Stimulated activated CD4-positive, alpha-beta T cell treated with anti-CD3 and anti-CD28 coated beads, TNF-alpha, amount 100 ng/mL, for 1 hour (primary cell): ENCODE measurements at places on chromosomes 12 and 14.

DNA sequence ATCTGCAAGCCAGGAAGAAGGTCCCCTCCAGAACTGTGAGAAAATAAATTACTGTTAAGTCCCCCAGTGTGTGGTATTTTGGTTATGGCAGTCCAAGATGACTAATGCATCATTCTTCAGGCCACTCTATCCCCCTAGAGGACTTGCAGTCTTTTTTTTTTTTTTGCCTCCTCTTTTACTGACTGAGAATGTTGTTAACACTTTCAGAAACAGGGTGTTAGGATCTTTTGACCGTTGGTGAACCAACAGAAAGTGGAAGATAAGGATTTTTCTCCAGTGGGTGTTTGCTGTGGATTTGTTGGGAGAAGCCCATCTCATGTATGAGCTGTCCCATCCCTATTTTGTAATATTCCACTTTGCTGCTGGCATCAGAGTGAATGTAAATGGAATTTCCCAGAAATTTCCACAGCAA lies 37.8 kb downstream of the MARK3 start:
- DNase-seq, result no peak

- DNase-seq, result no peak
These were observed 65.7 kb upstream of the CAPRIN2 start for GRCh38 chr12:30820406-30820946.

- no peak for DNase-seq
These were observed 576.7 kb downstream of the SLC16A7 start for GRCh38 chr12:60172266-60173211.

DNA sequence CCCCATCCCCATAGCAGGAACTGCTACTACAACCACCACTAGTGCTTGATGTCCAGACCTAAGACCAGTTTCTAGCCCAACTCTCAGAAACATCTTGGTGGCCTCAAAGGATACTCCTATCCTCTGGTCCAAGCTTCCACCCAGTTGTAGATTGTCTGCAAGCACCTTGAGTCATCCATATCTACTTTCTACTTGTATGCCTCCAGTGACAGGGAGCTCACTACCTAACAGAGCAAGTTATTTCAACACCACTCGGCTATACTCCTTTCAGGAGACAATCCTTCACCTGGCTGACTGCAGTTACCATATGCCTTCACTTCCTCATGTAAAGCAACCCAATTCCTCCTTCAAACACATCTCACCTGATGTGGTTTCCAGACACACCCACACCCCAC lies 49.5 kb downstream of the KDM2B start:
- DNase-seq, result no peak

GRCh38 chr12:43776498-43776897 lies 17.7 kb downstream of the IRAK4 start:
- DNase-seq, result no peak

GRCh38 chr12:69600804-69601203 lies 9.9 kb downstream of the LRRC10 start:
- no peak for DNase-seq

DNA sequence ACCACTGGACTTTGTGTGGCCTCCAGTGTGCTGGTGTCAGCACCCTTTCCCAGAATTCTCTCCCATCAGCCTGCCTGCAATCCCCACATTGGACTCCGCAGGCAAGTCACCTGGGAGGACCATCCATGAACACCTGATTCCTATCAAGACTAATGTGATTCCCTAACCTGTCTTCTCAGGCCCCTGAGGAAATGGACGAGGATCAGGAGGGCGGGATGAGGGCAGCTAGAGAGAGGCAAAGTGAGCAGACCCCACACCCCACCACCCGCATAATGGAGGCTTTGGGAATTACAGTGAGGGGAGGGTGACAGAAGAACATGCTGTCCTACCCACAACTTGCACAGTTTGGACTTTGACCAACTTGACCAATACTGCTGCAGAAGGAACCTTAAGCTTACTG lies 60.9 kb upstream of the RFX4 start:
- no peak for DNase-seq

- no peak for DNase-seq
These were observed 16.6 kb upstream of the CCDC177 start for GRCh38 chr14:69591317-69591716.

GRCh38 chr14:75697918-75698317 lies 36.9 kb downstream of the TTLL5 start:
- DNase-seq, result no peak

DNA sequence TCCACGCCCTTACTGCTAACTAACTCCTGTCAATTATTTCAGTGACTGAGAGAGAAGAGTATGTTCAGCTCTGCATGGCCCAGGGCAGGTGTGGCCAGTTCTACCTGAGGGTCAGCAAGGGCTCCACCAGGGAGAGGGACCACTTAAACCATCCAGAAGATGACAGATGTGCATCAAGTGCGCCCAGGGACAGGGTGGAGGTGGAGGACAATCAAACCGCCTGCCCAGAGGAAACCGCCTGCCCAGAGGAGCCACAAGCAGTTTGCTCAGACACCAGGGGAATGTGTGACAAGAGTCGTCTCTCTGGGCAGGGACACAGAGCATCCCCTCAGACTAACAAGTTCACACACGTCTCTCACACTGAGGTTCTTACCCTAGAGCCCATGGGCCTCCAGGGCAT lies 14.5 kb downstream of the DPF3 start:
- DNase-seq, result no peak

DNA sequence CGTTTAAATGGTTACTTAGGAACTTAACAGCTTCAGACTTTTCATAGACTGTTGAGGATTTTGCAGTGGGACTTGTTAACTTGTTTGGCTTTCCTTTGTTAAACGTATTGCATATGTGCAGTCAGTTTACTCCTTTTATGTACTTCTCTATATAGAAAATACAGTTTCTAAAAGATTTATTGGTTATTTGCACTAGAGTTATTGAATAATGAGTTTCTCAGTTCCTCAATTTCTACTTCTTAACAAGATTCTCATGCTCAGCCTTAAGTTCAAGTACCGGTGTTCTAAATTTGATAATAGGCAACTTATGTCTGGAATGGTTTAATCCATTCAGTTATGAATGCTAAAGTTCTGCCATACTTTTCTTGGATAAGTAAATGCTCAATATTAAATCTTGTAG lies 919 bp downstream of the PSMA3 start:
- DNase-seq, result no peak

DNA sequence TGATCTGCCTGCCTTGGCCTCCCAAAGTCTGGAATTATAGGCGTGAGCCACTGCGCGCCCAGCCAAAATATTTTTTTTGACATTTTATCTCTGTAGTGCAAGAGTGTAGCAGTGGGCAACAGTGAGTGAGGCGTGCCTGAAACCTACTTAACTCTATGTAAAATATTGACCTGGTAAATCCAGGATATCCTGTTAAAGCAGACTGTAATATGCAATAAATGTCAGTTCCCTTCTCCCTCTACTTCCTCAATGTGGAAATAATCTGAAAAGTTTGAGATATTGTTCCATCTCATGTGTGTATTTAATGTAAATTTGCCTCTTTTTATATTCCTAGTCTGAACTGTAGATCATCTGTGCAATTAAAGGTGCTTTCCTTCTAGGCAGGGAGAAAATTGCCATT lies 9.5 kb upstream of the CDK17 start:
- no peak for DNase-seq

DNA sequence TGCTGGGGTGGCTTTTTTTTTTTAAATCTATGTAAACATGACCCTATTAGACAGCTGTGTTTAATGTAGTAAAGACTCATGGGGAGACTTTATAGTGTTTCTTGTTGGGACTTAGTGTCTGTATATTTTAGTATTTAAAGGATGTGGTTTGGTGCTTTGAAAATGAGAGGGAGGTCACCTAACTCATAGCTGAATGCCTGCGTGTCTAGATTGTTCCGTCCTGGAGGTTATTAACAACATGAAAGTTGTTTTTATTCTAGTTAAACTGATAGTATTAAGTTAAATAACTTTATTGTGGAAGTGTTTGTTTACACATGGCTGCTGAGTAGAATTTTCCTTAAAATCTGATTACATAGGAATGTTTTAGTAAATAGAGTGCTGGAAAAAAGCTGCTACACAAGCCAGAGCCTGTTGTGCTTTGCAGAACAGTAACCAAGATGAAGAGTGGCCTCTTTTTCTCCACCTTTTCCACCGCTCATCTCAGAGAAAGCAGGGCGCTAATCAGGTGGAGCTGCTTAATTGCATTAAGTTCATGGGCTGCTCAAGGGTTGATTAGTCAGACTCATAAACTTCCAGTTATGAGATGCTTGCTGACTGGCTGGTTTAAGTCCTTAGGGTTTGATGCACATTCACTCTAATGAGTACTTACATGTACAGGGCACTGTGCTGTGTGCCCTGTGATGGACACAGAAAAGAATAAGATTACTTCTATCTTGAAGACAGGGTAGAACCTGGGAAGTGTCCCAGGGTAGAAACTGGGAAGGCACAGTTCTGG lies 62.7 kb downstream of the FBXO34 start:
- DNase-seq, result no peak

DNA sequence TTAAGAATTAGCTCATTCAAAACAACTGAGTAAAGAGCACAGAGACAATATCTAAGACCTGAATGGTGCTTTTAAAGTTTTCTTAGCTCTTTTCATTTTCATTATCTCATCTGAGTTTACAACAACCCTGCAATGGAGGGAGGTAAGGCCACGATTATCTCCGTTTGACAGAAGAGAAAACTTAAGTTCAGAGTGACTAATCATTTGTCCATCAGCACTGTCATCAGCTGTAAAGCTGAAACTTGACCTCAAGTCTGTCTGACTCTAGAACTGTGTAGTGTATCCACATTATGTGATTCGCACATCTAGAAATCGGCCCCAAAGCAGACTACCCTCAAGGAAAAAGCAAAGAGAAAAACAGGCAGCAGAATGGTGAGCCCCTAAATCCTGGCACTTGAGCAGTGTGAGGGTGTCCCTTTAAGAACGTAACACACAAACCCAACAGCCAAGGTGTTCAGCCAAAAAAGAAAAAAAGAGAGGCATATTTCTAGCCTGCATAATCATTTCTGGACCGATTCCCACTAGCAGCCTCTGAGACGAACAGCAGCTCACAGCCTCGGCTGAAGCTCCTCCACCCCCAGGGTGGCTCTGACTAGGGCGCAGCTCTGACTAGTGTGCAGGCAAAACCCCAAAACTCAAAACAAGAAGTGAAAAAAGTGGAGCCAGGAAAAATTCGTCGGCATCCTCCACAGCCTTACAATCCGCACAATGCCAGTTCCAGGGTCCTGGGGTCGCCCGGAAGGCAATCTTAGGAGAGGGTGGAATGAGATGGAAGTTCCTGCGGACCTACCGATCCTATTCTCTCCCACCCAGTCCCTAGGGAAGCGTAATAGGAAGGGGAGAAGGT lies 1.6 kb downstream of the STXBP6 start:
- no peak for DNase-seq

- DNase-seq, result no peak
These were observed 29.2 kb downstream of the DIP2B start for GRCh38 chr12:50533971-50534370.

- DNase-seq, result no peak
These were observed 62.2 kb downstream of the EMP1 start for GRCh38 chr12:13258717-13259119.
